T-helper 22 cell (primary cell): ENCODE measurements at places on chromosomes 4 and X.

DNA sequence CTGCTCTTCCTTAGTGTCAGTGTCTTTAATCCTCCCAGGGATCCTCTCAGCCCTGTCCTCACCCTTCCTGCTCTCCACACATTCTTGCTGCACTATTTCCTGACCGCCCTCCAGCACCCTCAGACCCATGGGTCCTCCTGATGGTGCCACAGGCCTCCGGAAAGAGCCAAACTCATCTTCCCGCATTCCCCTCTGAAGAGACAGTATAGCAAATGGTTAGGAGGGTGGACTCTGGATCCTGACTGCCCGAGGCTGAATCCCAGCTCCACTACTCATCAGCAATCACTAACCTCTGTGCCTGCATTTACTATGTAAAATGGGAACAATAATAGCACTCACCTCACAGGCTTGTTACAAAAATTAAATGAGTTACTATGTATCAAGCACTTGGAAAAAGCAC lies 6.2 kb downstream of the SUV39H1 start:
- no peak for DNase-seq

DNA sequence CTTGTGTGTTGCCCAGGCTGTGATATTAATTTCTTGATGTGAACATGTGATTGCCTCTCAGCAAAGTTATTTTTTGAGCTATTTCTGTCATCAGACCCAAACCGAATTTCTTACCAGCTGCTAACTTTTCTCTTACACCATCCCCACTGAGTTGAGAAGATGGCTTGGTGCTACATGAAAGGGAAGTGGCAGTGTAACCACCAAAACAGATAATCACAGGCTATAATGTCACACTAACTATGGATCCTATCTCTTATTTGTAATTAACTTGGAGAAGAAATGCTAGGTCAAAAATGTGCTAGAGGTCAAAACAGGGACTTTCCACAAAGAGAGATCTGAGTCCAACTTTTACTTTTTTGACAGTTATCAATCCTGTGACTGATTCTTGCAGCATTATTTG lies 43.8 kb downstream of the ELOVL6 start:
- DNase-seq: no peak

DNA sequence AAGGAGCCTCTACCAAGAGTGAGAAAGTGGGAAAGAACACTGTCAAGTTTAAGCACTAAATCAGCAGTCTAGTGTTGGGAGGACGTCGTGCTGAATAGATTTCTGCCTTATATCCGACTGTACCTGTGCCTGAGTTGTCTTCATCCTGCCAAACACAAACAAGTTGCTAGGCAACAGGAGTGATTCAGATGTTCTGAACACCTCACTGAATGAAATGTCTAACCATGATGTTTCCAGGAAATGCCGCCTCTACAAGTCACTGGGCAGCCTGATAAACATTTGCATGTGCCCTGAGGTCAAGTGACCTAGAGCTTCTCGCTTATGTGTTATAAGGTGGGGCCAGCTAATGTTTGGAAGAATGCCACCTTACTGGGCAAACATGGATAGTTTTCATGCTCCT lies 37.9 kb downstream of the SGMS2 start:
- DNase-seq: no peak

GRCh38 chr4:6337331-6337935 lies 67.8 kb downstream of the WFS1 start:
- no peak for DNase-seq

DNA sequence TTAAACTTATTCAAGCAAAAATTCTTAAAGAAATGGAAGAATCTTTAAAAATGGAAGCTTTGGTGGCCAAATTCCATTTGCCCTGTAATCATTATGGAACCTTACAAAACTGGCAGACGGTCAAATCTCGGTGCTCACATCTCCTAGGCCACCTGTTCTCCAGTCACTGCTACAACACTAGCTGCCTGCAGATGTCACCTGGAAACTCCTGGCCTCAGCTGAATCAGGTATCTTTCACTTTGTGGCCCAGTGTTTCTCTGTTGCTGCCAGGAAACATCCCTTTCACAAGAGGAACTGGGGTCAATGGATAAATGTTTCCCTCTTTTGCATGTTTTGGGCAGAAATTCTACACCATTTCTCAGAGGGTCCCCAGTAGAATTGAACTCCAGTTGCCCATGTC lies 4.2 kb upstream of the CXCL3 start:
- no peak for DNase-seq
